ENCODE measurements at places on chromosomes 3 and 15. TPM values are rescaled to one million over a fixed set of nuclear protein-coding genes. Genes with fewer than 3 reads are reported as not detected.
A peak's percentile ranks its signal among the peaks of the same experiment; 100 is the strongest.

Gene CACNA2D3
- total RNA-seq = 0.59 TPM

Gene ZIC4
- total RNA-seq = not detected

Gene PRR20G
- total RNA-seq = not detected

DNA sequence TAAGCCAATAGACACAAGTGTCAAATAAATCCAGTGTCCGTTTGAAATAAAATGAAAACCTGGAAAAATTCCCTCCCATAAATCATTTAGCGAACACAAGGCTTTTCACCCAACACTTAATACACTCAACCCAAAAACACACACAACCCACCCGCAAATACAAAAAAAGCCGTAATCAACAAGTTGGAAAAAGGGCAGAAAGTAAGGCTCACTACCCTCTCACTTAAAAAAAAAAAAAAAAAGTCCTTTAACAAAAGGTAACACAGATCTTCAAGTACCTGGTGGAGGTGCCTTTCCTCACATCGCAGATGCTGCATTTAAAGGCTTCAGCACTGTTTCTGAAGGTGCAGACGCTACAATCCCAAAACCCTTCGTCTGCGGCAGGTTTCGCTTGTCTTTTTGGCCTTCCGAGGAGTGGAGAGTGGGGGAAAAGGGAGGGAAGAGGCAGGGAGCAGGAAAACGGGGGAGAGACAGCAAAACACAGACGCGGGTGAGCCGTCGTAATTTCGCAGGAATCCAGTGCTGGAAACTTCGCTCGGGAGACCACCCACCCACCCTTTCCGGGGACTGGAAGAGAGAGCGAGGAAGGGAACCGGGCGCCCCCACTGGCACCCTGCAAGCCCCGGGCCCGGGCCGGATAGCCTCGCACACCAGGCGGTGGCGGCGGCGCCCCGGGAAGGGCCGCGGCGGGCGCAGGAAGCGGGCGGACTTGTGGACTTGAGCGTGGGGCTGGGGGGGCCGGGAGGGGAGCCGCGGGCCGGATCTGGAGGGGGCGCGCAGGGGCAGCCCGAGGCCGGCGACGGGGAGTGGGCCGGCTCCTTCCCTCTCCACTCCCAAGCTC lies 401.8 kb downstream of the SHQ1 start:
- peak; percentile 26 for DNase-seq

Gene HIGD2B
- not detected for total RNA-seq

DNA sequence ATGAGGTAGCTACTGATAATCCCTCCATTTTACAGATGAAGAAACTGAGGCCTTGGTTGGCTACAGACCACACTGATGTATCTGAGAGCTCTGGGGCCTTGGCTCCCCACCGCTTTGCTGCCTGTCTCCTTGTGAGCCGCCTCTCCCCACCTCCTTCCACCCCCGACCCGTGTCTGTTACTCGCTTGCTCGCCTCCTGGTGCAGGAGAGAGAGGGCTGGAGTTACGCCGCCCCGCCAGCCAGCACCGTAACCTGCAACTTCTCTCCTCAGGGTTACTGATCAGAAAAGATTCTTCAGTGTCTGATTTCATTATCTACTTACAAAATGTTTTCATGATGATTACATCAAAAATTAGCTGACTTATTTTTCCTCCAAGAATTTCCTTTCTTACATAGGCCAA lies 34.1 kb downstream of the TM2D3 start:
- DNase-seq = no peak

- no peak for DNase-seq
Observed at GRCh38 chr3:139306078-139306477, 37.7 kb upstream of the MRPS22 start.

DNA sequence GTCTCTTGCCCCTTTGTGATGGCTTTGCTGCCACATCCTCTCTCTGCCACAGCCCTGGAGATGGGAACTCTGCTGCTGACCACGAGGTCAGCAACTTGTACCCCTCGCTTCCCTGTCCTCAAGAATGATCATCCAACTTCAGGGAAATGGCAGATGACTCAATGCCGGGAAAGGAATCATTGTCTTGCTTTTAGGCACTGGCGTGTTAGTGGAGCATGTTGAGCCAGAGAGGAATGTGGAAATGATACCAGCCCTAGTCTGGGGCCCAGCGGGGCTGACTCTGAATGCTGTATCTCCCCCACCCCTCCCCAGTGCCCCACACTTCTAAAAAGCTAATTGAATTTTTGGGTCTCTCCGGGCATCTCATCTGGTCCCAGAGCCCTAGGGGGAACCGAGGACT lies 184.9 kb upstream of the BHLHE40 start:
- DNase-seq = no peak

DNA sequence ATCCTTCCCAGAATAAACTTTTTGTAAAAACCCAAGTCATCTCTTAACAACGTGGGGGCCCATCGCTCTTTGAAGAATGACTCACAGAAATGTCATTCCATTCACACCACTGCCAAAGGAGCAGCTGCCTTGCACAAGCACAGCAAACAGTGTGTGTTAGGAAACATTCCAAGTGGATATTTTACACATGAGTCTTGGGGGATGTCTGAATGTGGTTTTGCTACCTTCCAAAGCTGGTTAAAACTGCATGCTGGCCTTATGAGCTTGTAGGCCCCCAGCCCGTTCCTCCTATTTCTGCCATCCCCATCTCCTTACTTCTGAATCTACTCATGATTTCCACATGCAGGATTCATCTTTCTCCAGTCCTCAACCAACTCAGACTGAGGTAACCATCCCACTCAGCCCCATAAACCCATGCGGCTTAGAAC lies 130.8 kb downstream of the CPNE4 start:
- no peak for DNase-seq

GRCh38 chr3:183697610-183698317 lies at the start of gene YEATS2:
Gene YEATS2 (plus strand): TSS chr3:183697797. CDS start chr3:183715163, 17,366 bp downstream.
- DNase-seq = no peak

- no peak for DNase-seq
Observed at GRCh38 chr3:4321732-4322131, 18.6 kb downstream of the SETMAR start.

Gene SEC22A
- 33.1 TPM for total RNA-seq

GRCh38 chr15:41241221-41241964 lies 10.3 kb downstream of the CHP1 start:
- no peak for DNase-seq

All from breast epithelium (tissue), 4 donors.